ENCODE measurements at places on chromosomes 7 and 10.

DNA sequence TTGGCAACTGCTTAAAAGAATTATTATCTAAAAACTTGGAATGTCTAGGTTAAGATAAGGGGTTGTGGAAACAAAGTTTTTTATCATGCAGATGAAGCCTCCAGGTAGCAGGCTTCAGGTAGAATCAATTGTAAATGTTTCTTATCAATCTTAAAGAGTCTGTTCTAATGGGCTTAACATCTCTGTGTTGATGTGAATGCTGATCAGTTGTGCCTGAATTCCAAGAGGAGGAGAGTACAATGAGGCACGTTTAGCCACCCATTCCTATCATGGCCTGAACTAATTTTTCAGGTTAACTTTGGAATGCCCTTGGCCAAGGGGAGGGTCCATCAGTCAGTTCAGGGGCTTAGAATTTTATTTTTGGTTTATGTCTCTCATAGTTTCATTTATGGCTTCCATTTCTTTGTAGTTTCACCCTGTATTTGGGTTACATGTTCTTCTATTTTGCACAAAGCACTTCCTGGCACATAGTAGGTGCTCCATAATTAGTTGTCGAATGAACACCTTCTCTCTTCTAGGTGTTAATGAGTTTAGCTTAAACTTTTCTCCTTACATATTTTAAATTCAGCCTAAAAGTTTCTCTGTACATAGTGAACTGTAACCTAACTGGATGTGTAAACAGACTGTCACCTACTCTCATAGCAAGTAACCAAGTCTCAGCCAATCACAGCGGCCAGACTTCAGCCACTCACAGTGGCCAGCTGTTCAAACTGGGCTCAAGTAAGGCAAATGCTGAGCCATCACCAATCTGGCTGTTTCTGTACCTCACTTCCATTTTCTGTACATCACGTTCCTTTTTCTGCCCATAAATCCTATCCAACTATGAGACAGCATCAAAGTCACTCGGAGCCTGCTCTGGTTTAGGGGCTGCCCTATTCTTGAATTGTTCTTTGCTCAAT is 34.7 kb downstream of the ALOX5 start:
- no peak for DNase-seq

GRCh38 chr10:103666762-103667150 is 173.3 kb downstream of the NEURL1 start:
- DNase-seq: no peak

- no peak for DNase-seq
Measured at GRCh38 chr10:23777153-23777552, 338.3 kb downstream of the OTUD1 start.

DNA sequence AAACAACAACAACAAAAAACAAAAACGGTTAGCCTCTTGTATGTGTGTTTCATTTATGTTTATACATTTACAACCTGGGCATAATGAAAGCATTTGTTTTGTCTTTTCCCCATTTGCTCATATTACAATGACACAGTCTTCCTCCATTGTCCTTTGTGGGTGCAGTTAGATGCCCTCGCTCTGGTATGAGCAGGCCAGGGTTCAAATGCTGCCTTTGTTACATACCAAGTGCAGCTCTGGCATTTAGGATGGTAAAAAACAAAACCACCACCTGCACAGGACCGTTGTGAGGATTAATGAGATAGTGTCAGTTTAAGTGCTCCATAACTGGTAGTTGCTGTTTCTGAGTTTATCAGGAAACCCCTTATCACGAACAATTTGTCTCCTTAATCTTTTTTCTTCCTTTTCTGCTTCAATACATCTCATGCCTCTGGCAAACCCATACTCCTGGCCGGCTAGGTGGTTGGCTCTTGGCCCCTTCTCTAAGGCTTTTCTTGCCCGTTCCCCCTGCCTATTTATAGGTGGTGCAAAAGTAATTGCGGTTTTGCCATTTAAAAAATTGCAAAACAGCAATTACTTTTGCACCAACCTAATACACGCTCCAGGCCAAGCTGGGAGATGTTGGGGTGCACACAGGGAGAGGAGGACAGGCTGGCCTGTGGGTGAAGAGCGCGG is 18.6 kb upstream of the TMEM225B start:
- no peak for DNase-seq

- peak; percentile 51 for DNase-seq
Measured at GRCh38 chr10:15113766-15114165, 16.6 kb downstream of the RPP38 start.

DNA sequence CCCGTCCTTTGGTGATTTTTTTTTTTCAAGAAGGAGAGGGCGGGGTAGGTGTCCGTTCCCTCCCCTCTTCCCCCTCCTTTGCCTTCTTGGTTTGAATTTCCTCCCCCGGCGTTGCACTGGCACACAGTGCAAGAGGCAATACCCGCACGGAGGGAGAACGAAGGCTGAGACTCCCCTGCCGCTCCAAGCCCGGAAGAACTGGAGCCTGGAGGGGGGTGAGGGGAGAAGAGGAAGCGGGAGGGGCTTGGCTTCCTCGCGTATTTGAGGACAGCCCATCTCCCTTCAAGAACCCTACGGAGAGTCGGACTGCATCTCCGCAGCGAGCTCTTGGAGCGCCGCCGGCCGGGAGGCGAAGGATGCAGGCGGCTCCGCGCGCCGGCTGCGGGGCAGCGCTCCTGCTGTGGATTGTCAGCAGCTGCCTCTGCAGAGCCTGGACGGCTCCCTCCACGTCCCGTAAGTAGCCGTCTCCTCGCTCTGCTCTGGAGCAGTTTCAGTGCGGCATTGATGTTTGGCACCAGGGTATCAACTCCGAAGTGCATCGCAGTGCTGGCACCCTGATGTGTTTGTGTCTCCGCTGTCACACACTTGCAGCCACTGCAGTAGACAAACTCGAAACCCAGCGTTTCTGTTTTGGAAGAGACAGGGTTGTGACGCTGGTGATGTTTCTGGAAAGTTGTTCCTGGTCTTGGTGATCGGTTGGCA is at the start of gene CNTNAP2:
Gene CNTNAP2, plus strand, starts transcription at position 281 of the 702 bp plus-strand sequence. Its CDS starts 76 bp downstream, at position 357.
- DNase-seq: peak; percentile 13

- DNase-seq: no peak
Measured at GRCh38 chr7:155555116-155555695, 8.8 kb upstream of the CNPY1 start.

GRCh38 chr7:27146491-27147198 is 929 bp downstream of the HOXA6 start:
- DNase-seq: no peak
